ENCODE measurements at places on chromosomes 5 and 9. TPM values are rescaled to one million over a fixed set of nuclear protein-coding genes. Genes with fewer than 3 reads are reported as not detected.

DNA sequence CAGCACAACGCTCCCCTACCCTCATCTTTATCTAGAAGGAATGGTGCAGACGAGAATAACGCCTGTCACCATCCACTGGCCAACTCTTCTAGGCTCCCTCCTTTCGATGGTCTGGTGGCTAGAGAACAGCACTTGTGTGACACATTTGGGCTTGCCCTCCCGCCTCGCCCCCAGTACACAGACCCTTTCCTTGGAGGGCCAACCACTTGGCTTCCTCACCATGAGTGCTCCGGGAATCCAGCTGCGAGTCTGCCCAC lies 1.4 kb downstream of the GNAQ start:
- no peaks in the 10 kb centered on the region for H3K36me3 ChIP-seq
- peak overlapping the region; percentile 82 for H3K4me3 ChIP-seq
- H3K4me1 ChIP-seq: peaks cover 63% of the 10 kb centered on the region
- no peaks in the 10 kb centered on the region for H3K27me3 ChIP-seq

The IRX4 gene
- total RNA-seq: not detected

DNA sequence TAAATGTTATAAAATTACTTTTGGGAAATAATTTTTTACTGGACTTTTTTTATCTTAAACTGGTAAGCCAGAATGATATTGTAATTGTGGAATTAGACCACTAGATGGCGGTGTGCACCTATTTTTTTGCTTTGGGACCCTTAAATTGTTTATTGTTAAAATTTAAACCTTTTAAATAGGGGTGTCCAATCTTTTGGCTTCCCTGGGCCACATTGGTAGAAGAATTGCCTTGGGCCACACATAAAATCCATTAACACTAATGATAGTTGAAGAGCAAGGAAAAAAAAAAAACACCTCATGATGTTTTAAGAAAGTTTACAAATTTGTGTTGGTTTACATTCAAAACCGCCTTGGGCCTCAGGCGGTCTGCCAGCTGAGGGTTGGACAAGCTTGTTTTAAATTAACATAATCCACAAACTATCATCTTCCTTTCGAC lies 28.4 kb upstream of the GADD45G start:
- H3K36me3 ChIP-seq: no peaks in the 10 kb centered on the region
- no peak overlapping the region for H3K27ac ChIP-seq
- no peak for DNase-seq

GRCh38 chr5:72511366-72511765 lies 4.2 kb upstream of the ZNF366 start:
- peaks cover 28% of the 10 kb centered on the region for H3K4me1 ChIP-seq
- DNase-seq: no peak
- no peak overlapping the region for H3K27ac ChIP-seq
- no peaks in the 10 kb centered on the region for H3K36me3 ChIP-seq
- H3K4me3 ChIP-seq: no peak overlapping the region
- no peaks in the 10 kb centered on the region for H3K27me3 ChIP-seq

DNA sequence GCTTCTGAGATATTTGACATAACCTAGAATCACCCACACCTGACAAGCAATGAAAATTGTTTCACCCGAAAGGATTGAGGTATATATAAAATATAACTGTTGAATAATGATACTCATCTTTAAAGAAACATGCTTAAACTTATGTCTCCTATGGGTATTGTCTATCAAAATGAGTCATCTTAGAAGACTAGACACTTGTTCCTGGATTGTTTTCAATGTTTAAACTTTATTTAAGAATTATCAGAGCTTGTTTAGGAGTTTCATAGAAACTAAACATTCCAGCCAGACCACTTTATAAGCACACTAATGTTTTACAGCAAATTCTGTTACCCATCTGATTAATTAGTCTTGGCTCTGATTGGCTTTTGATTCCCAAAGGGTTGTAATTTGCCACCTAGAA lies 19.6 kb downstream of the NFX1 start:
- H3K27me3 ChIP-seq: no peaks in the 10 kb centered on the region
- no peak for DNase-seq
- no peak overlapping the region for H3K4me3 ChIP-seq
- H3K4me1 ChIP-seq: peaks cover 3% of the 10 kb centered on the region
- no peak overlapping the region for H3K27ac ChIP-seq
- H3K36me3 ChIP-seq: peaks cover 100% of the 10 kb centered on the region

GRCh38 chr5:39262981-39263380 lies 43.6 kb upstream of the FYB1 start:
- no peaks in the 10 kb centered on the region for H3K4me1 ChIP-seq
- H3K4me3 ChIP-seq: no peak overlapping the region
- no peak for DNase-seq
- no peaks in the 10 kb centered on the region for H3K27me3 ChIP-seq

DNA sequence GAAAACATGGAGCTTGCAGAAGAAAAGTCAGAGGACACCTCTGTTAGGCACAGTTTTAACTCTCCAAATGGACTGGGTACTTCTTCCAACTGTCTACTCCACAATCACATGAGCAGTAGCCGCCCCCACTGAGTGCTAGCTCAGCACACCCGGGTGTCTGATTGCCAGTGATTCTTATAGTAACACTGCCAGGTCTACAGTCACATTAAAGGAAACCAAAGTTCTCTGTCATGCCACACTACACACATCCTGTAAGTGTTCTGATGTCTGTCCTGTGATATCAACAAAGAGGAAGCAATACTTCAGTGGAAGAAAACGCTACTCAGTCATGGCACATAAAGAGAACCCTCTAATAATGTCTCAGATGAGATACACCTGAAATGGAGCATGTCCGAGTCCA lies at the start of gene HAVCR2:
HAVCR2 (minus strand) TSS at position 69 of the 400 bp plus-strand sequence; CDS start at position 8, 61 bp downstream.
- no peaks in the 10 kb centered on the region for H3K27me3 ChIP-seq
- peak within 1 kb of the TSS; percentile 65 for H3K27ac ChIP-seq
- DNase-seq: peak; percentile 70
- H3K4me3 ChIP-seq: peak within 1 kb of the TSS; percentile 32
- H3K36me3 ChIP-seq: no peaks in the 10 kb centered on the region

DNA sequence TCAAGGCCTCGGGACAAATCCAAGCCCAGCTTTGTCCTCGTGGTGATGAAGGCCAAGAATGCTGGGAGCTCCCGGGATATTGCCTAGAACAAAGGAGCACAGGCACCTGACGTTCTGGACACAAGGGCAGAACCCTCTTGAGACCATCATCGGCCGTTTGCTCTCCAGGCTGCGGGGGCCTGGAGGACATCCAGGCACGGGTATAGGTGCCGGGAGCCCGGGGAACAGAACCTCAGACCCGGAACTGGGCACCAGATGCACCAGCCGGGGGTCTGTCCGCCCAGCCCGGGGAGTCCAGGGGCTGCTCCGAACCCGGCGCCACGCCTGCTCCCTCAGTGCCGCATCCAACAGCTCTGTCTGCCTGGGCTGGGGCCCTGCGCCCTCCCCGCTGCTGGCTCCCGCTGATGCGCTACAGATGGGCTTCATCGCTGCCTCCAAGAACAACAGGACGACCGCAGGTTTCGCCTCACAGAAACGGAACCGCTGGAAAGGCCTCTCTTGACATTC lies 88.0 kb downstream of the ADAMTS2 start:
- no peak for DNase-seq
- H3K4me3 ChIP-seq: no peak overlapping the region
- H3K4me1 ChIP-seq: no peaks in the 10 kb centered on the region
- no peak overlapping the region for H3K27ac ChIP-seq
- H3K36me3 ChIP-seq: no peaks in the 10 kb centered on the region

DNA sequence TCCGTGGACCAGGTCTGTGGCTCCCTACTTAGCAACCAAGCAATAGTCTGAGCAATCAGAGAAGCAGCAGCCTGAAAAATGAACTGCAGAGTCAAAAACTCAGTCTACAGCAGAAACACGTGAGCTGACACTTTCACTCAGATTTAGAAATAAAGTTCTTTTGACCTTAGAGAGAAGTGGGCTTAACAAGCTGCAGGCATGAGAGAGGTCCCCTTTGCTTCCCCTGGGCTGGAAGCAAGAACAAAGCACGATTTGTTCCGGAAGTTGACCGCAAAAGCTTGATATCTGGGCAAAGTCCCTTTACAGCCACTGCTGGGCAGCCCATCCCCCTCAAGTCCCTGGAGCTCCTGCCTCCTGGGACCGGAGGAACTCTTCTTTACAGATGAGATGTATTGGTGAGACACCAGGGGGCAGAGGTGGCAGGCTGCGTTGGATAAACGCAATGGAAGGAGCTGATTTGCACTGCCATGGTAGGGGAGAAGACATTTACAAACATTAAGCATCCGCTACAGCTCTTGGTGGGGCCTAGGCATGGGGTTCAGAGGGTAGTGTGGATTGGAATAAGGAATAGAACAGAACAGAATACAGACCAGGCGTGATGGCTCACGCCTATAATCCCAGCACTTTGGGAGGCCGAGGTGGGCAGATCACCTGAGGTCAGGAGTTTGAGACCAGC lies 5.8 kb upstream of the SOWAHA start:
- H3K4me1 ChIP-seq: no peaks in the 10 kb centered on the region
- no peak for DNase-seq
- H3K4me3 ChIP-seq: no peak overlapping the region

- H3K4me1 ChIP-seq: peaks cover 23% of the 10 kb centered on the region
- H3K4me3 ChIP-seq: no peak overlapping the region
- H3K27me3 ChIP-seq: no peaks in the 10 kb centered on the region
- no peak for DNase-seq
- H3K36me3 ChIP-seq: peaks cover 6% of the 10 kb centered on the region
Measured at GRCh38 chr9:34372467-34373011, 4.2 kb downstream of the MYORG start.

GRCh38 chr9:83111169-83111568 lies 48.2 kb upstream of the RASEF start:
- no peak overlapping the region for H3K4me3 ChIP-seq
- no peaks in the 10 kb centered on the region for H3K4me1 ChIP-seq
- DNase-seq: no peak
- H3K36me3 ChIP-seq: no peaks in the 10 kb centered on the region

GRCh38 chr5:179219661-179220620 lies 125.3 kb downstream of the ADAMTS2 start:
- no peaks in the 10 kb centered on the region for H3K27me3 ChIP-seq
- no peaks in the 10 kb centered on the region for H3K36me3 ChIP-seq
- H3K4me1 ChIP-seq: no peaks in the 10 kb centered on the region
- no peak overlapping the region for H3K27ac ChIP-seq

DNA sequence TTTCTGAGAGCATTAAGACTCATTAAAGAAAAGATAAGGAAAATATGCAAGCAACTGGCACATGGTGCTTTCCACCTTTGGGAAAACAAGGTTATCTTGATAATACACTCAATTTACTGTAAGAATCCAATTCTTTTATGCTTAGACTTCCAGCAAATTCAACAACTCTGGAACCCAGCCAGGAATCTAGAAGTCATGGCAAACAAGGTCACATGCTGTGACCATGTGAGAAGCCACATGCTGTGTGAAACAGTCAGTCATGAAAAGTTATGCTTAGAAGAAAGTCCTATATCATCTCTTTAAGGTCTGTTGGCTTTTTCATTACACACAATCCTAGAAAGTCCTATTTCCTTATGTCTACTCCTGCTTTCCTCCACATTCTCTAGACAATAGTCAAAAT lies 581.8 kb upstream of the C9orf72 start:
- no peaks in the 10 kb centered on the region for H3K27me3 ChIP-seq
- no peak overlapping the region for H3K27ac ChIP-seq
- no peaks in the 10 kb centered on the region for H3K36me3 ChIP-seq
- H3K4me1 ChIP-seq: no peaks in the 10 kb centered on the region
- no peak for DNase-seq

GRCh38 chr5:120954255-120954654 lies 490.2 kb downstream of the PRR16 start:
- no peak for DNase-seq
- H3K27ac ChIP-seq: no peak overlapping the region
- H3K4me1 ChIP-seq: no peaks in the 10 kb centered on the region
- H3K36me3 ChIP-seq: no peaks in the 10 kb centered on the region
- H3K4me3 ChIP-seq: no peak overlapping the region
- no peaks in the 10 kb centered on the region for H3K27me3 ChIP-seq

DNA sequence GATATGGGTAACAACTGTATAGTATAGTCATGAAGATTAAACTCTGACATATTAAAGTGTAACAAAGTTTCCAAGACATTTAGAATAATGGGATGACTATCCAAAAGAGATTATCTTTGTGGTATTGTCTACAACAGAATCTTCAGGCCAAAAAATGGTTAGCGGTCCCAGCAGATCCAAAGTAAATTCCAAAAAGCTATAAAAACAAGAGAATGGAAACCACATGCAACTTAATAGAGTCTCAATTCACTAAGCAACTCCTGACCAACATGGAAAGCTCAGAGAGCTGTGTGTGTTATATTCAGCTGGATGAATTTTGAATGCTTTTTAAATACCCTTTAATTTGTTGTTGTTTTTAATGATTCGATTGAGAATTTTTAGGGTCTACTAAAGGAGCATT lies 688.2 kb downstream of the CETN3 start:
- H3K27ac ChIP-seq: no peak overlapping the region
- no peak for DNase-seq
- no peaks in the 10 kb centered on the region for H3K27me3 ChIP-seq
- H3K36me3 ChIP-seq: no peaks in the 10 kb centered on the region
- no peak overlapping the region for H3K4me3 ChIP-seq
- no peaks in the 10 kb centered on the region for H3K4me1 ChIP-seq

Data from lower lobe of right lung (tissue), 2 donors.